ENCODE measurements at places on chromosomes 5 and 9.

GRCh38 chr5:41648996-41649395 lies 138.6 kb upstream of the PLCXD3 start:
- no peak for DNase-seq

DNA sequence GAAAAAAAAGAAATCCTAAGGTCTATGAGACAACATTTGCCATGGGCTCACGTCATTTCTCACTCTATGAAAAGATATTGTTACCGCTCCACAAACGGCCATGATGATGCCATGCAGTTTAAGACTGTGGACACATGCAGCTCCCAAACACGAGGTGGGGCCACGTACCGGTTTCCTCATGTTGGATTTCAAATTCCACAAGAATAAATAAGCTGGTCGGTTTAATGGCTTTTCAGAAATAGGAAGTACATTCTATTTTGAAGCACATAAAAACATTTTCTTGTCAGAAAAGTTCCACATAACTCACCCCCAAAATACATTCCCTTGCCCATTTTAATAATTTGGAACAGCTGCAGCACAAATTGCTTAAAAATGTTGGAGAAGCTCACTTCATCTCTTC lies 130.6 kb downstream of the MYO10 start:
- no peak for DNase-seq

DNA sequence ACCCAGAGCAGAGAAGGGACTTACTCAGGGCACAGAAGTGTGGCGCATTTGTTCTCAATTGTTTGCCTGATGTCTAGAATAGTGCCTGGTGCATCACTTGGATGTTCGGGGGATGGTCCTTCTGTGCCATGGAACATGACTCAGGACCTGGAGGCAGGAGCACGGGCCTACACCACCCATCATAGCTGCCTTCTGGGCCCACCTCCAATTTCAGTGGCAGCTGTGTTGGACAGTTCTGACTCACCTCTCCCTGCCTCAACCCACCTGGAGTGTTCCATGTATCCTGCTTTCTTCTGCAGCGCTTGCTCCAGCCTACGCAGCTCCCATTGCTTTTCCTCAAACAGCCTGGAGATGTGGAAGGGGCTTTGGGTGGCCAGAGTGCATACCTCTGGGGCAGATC lies 12.5 kb upstream of the CXCL14 start:
- DNase-seq = no peak

- DNase-seq = no peak
These were observed 66.4 kb downstream of the CMYA5 start for GRCh38 chr5:79756076-79756475.

DNA sequence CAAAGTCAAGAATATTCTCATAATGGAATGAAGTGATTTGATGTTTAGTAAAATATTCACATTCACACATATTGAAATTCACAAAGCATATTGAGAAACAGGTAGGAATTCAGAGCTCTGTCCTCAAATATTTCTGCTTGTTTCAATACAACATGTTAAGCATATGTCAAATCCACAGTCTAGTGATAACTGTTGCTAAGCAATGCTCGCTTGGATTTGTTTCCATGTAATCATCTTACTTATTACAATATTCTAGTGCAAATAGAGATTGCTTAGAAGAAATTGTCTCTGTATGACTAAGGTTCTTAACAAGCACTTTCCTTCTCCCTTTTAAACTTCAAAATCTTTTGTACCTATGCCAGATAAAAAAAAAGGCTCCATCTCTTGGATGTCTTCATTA lies 995.7 kb downstream of the CDH18 start:
- DNase-seq = no peak

GRCh38 chr5:116347657-116348056 lies 227.0 kb downstream of the SEMA6A start:
- DNase-seq = no peak

DNA sequence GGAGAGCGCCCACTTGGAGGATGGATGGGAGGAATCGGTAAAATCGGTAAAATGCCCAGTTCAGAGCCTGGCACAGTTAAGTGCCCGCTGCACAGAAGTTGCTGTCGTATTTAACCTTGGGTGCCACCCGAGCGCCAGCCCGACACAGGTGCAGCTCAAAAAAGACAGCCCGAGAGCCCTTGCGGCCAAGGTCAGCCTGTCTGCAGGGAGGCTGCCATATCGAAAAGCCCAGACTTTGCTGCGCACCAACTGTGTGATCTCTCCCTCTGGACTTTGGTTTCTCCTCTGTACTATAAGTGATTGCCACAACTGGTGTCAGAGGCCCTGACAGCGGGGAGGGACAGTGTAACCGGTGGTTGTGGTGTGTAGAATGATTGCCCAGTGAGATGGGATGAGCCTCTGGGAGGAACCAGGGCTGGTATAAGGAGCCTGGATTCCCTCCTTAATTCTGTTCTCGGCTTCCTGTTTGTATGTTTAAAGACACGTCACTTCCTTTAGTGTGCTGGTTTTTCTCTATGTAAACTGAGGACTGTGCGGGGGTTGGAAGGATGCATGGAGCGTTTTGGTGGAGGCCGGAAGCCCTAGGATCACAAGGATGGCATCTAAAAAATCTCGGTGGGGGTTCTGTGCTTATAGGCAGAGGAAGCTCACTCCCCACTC lies 792 bp downstream of the NTMT1 start:
- no peak for DNase-seq

DNA sequence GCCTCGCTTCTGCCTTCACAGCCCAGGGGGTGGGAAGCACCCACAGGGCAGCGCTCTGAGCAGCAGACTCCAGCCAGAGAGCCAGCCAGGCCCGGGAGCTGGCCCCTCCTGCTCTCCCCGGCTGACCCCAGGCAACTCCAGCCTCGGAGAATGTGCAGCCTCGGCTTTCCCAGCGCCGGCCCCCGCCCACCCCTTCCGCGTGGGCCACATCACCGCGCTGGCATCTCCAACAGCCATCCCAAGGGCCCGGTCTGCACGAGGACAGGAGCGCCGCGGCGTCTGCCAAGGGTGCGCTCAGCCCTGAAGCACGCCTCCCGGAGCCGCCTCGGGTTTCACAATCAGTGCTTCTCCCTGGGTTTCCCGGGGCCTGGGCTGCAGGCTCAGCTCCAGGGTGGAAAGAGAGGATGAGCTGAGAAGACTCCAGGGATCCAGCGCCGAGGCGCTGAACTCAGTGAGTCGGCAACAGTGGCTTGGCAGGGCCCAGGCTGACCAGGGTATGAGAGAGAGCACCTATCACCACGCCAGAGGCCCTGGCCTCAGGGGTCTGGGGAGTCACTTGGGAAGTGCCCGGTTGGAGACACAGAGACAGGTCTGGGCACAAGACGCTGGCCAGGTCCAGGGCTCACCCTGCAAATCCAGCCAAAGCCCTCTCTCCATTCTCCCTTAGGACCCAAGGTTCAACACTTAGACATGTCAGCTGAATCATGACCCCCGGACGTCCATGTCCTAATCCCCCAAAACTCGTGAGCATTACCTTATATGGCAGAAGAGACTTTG lies 79.6 kb downstream of the ADAMTS2 start:
- DNase-seq = no peak

DNA sequence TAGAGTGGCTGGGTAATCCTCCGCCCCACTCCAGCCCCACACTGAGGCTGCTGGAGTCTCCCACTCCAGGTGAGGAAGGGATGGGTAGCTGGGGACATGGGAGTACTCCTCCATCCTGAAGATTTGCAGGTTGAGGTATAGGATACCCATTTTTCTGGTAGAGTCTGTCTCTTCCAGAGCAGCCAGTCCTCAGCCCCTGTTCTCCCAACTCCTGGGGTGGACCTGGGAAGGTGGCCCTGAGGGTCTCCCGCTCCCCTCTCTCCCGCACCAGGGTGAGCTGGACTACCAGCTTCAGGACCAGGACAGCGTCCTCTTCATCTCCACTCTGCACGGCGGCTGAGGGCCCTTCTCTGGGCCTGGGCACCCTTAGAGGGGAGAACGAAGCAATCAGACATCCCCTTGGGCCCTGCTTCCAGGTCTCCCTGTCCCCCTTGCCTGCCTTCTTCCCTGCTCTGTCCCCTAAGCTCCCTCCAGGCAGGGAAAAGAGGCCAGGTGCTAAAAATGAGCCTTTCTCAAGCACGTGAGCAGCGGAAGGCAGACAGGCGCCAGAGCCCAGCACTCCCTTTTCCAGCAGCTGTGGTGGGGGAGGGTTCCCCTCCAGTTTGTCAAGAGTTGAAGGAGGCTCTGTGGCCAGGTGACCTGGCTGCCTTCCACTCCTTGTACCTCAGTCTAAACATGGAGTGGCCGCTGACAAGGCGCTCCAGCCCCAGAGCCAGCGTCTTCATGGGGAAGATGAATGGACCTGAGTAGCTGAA lies 18.4 kb downstream of the URM1 start:
- DNase-seq = no peak

- DNase-seq = no peak
These were observed 301.6 kb downstream of the NR2F1-AS1 start for GRCh38 chr5:93279296-93279963.

GRCh38 chr5:136699651-136700050 lies 334.3 kb upstream of the TRPC7 start:
- DNase-seq = no peak

GRCh38 chr5:53482717-53483638 lies 2.5 kb downstream of the FST start:
- no peak for DNase-seq

- no peak for DNase-seq
These were observed 53.9 kb downstream of the HABP4 start for GRCh38 chr9:96503918-96504317.

- DNase-seq = peak; percentile 28
These were observed 35.9 kb upstream of the ARSB start for GRCh38 chr5:79020861-79021561.

DNA sequence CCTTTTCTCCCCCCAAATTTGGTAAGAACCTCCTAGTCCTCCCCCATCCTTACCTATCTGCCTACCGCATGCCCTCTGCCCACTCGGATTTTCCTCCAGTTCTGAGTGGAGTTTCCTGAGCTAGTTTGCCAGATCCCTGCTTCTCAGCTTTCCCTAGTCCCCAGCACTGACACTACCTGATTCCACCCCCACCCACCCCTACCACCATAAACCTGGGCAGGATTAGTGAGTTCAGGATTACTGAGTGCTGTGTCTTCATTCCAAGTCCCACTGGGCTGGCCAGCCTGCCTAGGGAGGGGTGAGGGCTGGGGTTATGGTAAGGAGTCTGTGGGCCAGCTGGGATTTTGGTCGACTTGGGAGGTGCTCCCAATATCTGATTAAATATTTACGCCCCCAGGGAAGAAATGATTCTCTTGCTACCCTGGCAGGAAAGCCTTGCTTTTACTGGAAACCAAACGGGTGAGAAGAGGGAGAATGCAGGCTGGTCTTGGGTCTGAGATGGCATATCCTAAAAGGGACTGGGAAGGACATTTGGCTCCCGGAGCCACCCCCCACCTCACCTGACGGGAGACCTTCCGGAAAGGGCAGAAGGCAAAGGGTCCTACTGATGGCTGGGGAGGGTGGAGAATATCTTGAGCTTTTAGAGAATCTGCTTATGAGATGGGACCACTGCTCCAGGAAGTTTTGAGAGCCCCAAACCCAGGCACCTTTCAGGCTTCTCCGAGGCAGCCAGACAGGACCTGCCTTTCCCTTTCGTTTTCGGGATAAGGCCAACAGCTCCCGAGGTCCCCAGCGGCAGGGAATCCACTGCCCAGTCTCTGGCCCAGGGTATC lies 3.7 kb downstream of the PITX1 start:
- DNase-seq = no peak

- no peak for DNase-seq
These were observed 219.0 kb upstream of the PIK3R1 start for GRCh38 chr5:67996596-67996995.

DNA sequence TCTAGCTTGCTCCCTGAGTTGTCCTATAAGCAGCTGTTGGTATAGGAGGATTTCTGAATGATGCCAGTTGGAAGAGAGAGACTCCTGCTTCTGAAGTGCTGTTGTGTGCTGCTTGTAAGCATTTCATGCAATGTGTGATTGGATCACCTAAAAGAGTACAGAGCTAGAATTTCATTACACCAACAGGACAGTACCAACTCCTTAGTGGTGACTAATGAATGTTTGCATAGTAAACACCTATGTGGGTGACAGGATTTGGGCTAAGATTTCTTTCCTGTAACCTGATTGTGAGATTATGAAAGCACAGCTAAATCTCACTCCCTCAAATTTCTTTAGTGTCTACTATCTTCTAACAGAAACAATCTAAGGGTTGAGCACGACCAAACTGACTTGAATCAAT lies 67.0 kb downstream of the GCNT1 start:
- no peak for DNase-seq

DNA sequence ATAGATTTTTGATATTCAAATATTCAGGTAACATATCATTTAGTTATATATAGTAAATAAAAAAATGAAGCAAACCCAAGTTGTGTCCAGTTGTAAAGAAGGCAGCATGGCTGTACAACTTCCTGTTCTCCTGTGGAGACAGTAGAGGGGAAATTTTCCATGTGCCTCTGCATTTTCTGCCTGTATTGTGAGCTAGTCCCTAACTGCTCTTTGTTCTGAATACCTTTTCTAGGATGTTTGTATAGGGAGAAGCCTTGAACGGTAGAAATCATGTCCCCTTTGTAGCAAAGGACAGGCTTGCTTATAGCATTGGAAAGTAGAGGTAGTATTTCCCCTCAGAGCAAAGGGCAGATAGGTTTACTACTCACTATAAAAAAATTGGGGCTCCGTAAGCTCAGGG lies 13.3 kb upstream of the RPS23 start:
- no peak for DNase-seq

DNA sequence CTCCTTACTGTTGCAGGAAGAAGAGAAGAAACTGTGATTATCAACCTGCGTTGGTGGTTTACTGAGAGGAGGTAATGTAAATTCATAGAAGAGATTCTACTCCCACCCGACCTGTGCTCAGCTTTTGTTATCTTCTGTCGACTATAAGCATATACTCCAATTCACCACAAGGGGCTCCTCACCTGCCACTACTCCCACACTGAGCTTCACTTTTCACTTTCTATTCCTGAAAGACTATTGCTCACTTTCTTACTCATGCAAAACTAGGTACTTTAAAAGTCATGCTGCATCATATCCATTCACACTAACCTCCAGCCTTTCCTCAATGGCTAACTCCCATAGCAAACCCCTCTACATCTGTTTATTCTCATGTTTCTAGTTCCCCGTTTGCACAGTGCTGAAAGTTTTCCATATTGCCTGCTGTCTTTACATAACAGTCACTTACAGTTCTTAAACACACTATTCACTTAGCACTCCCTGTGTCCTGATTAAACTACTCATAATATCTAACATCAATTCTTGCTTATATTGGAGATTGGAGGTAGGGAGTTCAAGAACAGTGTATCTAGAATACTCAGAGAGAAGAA lies 1062.6 kb downstream of the NR2F1-AS1 start:
- DNase-seq = peak; percentile 13
